ENCODE measurements at places on chromosomes 12 and 14.

GRCh38 chr12:70648831-70649230, 11.6 kb upstream of the PTPRB start:
- DNase-seq: peak; percentile 56

DNA sequence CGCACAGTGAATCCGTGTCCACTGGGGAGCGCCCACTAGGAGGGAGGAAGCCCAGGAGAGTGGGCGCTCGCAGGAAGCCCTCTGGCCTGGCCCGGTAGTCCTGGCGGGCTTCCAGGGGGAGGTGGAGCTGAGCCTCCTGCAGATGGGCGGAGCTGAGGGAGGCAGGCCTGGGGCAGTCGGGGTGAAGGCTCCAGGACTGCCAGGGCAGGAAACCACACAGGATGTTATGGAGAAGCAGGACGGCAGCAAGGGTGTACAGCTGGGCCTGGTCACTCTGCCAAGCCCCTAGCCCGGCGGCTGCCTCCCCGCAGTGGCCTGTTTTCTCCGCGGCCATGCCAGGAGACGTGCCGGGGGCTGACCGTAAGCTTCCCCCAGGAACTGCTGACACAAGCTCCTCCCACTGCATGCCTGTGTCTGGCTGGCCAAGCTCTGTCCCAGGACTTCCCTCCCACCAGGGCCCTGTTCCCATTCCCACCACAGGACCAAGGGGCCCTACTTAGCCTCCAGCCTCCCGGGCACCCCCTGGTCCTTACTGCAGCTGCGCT, 143.4 kb upstream of the C14orf180 start:
- DNase-seq: no peak

DNA sequence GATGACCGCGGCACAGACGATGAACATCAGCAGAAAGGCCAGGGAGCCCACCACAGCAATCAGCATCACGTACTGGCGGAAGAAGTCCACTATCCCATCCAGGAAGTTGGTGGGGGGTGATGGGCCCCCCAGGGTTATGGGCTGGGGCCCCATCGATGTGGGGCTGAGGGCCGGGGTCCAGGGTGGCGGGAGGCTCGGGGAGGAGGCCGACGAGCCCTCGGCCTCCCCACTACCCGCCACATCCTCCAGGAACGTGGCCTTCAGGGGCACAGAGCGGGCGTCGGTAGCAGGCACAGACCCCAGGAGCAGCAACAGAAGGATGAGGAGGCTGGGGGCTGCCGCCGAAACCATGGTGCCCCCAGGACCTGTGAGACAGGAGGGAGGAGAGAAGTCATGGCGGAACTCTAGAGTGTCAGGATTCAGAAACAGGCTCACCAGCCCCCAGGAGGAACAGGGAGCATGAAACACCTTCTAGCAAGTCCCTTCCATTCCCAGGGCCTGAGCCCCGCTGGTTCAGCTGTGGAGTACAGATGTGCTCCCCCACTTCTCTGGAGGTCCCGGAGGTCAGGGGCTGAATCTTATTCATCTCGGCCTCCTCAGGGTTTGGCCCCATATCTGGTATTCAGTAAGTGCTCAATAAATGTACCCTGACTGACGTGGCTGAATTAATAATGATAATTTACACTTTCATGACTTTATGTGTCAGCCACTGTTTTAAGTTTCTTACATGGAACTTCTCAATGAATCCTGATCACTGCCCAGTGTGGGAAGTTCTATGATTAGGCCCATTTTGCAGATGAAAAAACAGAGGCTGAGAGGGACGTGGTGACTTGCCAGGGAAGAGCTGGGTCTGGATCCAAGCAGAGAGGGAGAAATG, 5.6 kb downstream of the TMEM119 start:
- DNase-seq: no peak

GRCh38 chr14:76956316-76957090, 72.0 kb downstream of the IRF2BPL start:
- DNase-seq: peak; percentile 70

DNA sequence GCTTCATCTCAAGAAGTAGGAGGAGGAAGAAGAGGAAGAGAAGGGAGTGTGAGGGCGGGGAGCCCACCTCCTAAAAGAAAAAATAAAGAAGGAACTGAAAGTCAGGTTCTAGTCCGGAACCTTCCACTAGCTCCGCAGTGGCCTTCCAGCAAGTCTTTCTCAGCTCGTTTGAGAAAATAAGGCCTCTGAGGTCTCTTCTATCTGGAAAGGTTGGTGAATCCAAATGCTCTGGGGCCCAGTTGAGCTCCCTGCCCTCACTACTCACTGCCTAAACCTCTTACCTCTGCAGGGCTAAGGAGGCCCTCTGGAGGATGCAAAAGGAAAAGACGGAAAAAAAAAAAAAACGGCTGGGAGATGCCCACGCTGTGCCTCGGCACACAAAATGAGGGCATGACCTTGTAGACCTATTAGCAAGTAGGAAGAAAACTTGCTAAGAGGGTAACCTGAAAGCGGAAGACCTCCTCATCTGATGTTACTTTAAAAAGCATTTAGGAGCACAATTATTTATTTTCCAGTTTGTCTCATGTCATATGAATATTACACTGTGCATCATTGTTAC, 35.9 kb downstream of the FBLN5 start:
- DNase-seq: no peak

DNA sequence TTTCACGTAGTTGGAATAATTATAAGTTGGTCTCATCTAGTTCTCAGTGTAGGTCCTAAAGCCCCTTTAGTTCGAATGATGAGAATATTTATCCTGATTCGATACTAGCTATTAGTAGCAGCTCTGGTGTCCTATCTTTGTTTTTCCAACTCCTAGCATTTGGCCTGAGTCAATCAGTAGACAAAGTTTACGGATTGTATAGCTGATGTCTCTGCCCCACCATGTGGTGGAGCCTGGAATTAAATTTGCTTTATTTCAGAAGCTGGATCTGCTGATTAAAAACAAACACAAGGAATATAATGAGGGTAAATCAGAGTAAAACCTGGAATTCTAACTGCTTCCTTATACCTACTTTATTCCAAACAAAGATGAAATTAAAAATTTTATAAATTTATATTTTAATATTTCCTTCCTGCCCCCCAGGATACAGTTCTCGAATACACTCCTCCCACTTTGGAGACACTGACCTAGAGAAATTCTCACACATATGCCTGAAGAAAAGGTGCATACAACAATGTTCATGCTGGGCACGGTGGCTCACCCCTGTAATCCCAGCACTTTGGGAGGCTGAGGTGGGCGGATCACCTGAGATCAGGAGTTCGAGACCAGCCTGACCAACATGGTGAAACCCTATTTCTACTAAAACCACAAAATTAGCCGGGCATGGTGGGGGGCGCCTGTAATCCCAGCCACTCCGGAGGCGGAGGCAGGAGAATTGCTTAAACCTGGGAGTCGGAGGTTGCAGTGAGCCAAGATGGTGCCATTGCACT, 7.6 kb upstream of the BRMS1L start:
- no peak for DNase-seq

GRCh38 chr12:29152981-29153630, 4.0 kb downstream of the FAR2 start:
- no peak for DNase-seq

DNA sequence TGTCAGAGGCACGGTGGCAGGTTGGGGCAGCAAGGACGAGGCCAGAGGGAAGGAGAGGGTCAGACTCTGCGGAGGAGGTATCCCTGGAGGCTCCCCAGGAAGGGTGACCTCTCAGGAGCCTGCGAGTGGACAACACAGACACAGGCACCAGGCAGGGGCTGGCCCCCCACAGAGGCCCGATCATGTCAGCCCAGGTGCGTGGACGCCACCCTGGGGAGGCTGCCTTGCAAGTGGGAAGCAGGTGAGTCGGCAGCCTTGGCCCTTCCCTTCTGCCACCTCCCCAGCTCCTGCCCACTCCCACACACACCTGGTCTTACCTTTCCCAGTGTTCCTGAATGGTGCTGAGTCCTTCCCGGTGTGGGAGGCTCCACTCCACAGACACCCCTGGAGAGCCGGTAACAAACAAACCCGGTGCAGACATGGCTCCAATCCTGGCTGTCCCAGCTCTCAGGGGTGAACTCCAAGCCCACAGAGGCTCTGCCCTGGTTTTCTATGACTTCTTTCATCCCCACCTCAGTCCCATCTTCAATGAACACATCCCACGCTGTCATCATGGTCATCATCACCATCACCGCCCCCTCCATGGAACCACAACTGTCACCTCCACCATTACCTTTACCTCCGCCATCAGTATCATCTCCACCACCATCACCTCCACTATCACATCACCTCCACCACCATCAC, 5.2 kb downstream of the ZBTB42 start:
- no peak for DNase-seq

DNA sequence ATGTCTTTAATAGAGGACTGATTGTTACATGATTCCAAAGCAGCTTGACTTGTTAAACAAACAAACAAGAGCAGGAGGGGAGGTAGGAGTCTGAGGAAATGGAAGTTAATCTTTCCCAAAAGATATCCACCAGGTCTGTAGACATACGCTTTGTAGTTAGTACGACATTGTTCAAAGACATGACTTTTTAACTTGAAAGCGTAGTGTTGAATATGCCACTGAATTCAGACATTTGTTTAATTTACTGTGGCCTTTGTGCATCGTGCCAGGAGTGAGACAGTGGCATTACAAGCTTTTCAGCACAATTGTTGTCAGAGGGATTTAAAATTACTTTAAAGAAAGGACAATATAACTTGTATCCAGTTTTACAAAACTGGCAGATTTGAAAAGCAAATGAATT, 53.0 kb downstream of the SAV1 start:
- no peak for DNase-seq

DNA sequence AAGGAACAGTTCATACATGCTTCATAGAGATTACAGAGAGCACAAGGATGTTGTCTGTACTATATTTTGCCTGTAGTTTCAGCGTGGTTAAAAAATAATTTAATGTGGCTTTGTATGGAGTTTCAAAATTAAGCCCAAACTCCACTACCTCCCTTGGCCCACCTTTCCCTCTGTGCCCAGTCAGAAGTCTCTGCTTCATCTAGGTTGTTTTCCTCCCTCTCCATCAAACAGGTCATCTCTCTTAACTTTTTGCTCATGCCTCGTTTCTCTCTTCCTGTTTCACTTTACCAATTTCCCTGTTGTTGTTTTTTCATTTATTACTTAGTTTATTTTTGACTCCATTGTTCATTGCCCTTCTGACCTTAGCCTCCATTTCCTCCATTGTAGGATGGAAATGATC, 94.9 kb upstream of the NEDD1 start:
- no peak for DNase-seq

- DNase-seq: no peak
Measured at GRCh38 chr14:89524412-89524811, 107.4 kb upstream of the FOXN3 start.

DNA sequence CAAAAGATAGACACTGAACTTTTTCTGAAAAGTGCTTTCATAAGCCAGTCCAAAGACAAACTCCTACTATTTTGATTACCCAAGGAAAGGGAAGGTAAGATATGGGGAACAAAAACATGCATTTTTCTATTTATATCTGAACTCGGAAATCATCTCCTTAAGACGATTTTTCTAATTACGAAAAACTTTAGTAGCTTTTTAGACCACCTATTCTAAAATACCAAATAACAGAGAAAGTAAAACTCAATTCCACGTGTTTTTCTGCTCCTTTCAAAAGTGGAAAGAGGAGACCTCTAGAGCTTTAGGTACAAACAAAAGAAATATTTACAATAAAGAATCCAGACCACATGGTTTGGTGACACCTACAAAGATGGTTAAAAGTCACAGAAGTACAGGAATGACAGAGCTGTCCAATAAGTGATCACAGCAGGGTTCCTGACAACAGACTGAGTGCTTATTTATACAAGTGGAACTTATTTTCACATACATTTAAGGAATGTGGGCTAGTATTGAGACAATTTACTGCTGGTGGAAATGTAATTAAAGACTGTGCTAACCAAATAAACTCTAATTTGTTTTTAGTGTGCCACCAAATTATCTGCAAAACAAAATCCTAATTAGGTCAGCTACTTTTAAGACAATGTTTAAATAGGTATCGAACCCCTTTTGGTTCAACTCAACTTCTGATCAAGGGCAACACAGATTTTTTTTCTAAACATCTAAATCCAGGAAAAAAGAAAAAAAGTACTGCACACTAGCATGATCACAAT, 2.4 kb downstream of the LRIG3 start:
- no peak for DNase-seq

DNA sequence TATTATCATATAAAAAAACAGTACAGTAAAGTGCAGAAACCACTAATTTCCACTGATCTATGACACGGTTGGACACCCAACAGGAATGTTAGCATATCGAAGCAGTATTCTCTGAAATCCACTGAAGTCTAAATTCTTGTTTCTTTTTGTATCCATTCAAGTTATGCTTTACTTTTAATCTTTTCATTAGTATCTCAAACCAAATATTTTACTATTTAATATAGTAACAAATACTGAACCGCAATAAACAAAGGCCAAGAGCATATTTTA, 41.1 kb downstream of the ATXN2 start:
- DNase-seq: no peak

GRCh38 chr12:116919706-116920485, 9.1 kb downstream of the FBXW8 start:
- DNase-seq: no peak

DNA sequence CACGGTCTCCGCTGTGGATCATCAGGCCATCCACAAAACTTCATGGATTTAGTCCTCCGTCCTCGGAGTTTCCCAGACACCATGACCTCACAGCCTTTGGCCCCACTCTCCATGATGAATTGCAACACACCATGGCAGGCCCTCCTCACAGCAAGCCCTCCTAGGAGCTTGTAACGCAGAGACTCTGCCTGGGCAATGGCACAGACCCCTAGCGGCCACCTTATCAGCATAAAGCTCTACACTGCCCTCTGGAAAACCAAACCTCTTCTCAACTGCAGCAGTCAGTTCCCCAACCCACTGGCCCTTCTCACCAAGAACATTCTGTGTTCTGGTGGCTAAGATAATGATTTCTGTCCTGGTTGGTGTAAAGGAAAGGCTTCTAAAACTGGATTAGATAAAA, 238.4 kb upstream of the USP15 start:
- DNase-seq: no peak

DNA sequence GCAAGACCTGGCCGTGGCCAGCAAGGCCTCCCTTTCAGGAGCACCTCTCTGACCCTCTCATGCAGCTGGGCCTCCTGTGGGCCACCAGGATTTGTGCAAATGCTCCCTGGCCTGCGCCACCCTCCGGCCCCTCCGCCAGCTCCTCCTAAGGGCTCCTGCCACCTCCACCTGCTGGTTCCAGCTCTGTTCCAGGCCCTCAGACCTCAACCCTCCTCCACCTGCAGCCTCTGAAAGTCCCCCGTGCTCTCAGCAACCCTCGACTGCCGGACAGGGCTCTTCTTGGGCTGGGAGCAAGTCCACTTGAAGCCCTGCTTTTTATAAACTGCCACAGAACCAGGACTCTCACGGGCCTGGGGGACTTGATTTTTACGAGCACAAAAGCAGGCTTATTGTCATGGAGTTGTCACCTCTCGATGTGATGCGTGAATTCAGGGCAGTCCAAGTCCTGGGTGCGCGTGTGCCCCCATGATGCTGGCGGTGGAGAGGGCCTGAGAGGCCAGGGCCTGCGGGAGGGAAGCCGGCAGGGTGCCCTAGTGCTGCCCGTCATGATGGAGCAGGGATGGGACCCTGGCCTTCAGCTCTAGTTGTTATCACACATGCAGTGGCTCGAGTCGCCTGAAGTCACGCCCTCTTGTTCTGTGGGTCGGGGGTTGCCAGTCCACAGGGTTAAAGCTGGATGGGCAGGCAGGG, 9.1 kb downstream of the TEDC1 start:
- DNase-seq: no peak

- no peak for DNase-seq
Measured at GRCh38 chr14:73465823-73466532, 7.6 kb upstream of the NUMB start.

All from AG09309 (cell line).